ENCODE measurements at places on chromosomes 2 and 18. TPM values are rescaled to one million over a fixed set of nuclear protein-coding genes. Genes with fewer than 3 reads are reported as not detected.

The CFAP65 gene
- total RNA-seq, result 0.48 TPM

DNA sequence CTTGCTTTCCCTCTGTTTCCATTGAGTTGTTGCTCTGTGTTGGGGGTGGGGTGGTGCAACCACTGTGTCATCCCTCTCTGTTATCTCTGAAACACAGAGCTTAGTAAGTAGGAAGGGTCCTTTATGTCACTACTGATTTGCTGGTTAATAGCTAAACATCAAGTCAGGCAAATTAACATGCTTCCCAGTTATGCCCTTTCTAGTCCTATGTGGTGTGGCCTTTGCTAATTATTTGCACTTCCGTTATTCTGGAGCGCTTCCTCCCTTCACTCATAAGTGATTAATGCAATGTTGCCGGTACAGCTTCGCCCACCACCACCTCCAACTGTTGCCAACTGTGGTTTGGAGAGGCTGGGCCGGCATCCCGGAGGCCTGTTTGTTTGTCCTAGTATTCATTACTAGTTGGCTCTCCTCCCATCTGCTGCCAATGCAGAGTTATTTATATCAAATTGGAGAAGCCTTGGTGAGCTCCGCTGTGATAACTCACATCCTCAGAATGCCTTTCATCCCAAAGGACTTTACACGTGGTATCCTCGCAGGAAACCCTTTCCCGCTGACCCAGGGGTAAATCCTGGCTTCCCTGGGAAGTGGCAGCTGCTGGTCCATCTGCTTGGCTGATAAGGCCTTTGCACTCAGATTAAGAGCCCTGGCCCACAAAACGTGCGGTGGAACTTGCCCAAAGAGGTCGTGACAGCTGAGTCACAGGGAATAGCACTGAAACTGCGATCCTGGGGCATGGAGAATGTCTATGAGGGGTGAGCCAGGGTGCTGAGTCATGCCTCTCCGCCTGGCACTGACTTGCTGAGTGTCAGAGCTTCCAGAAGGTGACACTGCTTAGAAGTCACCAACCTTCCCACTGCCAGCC lies 72.0 kb upstream of the ZCCHC2 start:
- no peak for DNase-seq

The GRB14 gene
- 14.9 TPM for total RNA-seq

DNA sequence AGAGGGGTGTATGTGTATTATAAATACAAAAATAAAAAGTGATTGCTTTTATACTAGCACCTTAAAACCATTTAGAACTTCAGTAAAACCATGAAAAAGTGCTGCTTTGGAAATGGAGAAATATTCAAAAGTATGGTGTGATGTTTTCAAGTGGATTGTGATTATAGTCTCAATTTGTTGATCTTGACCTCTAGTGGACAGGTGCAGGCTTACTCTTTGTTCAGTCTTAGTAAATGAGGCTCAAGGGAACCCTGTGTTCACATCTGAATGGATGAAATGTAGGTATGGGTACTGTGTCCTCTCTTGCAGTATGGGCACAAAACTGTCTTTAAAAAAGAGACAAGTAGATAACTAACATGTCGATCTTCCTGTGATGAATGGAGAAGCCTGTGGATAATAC lies 145.8 kb downstream of the MCFD2 start:
- no peak for DNase-seq

DNA sequence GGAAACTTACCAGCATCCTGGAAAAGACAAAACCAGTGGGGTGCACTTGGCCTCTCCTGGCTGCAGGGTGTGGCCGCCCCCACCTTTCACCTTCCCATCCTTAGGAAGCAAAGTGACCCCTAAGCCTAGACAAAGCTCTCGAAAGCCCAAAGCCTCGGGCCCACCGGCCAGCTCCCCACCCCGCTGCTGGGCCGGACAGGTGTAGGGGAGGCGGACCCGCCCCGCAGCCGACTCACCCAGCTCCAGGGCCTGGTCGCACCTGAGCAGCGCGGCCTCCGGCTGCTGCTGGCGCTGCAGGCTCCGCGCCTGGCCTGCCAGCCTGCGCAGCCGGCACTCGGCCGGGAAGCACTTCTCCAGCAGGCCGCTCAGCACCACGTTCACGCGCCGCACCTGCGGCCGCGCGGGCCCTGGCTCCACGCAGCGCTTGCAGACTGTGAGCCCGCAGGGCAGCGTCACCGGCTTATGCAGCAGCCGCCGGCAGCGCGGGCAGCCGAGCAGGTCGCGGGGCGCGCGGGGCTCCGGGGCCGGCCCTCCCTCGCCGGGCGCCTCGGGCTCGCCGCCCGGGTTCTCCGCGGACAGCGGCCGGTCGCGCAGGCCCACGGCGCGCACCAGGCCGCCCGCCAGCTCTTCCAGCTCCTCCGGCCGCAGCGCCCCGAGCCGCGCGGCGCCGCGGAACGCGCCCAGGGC lies 979 bp downstream of the LONRF2 start:
- DNase-seq, result peak; percentile 75

The DOK6 gene
- total RNA-seq, result 4.1 TPM

- DNase-seq, result no peak
Measured at GRCh38 chr2:160362541-160362940, 131.1 kb downstream of the RBMS1 start.

DNA sequence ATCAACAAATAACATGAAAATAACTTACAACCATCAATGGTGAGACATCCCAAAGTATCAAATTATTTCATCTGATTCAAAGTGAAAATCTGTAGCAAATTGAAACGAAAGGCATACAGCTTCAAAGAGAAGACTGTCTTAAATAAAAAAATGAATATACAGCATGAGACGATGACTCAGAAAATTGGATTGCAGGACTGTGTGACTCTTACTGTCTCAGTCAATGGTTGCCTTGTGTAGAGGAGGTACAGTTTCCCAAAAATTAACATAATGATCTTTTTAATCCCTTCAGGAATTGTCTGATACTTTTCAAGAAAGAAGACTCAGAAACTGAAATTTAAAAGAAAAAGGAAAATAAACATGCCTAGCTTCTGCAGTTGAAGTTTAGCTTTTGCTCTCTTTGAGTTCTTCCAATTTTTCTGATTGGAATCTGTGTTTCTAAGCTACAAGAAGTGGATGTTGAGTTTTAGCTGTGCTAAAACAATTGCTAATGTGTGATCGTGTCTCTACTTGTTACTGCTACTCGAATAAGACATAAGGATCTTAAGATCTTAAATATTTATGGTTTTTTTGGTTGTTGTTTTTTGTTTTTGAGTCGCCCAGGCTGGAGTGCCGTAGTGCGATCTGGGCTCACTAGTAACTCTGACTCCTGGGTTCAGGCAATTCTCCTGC lies 41.1 kb upstream of the EPB41L3 start:
- DNase-seq, result no peak

DNA sequence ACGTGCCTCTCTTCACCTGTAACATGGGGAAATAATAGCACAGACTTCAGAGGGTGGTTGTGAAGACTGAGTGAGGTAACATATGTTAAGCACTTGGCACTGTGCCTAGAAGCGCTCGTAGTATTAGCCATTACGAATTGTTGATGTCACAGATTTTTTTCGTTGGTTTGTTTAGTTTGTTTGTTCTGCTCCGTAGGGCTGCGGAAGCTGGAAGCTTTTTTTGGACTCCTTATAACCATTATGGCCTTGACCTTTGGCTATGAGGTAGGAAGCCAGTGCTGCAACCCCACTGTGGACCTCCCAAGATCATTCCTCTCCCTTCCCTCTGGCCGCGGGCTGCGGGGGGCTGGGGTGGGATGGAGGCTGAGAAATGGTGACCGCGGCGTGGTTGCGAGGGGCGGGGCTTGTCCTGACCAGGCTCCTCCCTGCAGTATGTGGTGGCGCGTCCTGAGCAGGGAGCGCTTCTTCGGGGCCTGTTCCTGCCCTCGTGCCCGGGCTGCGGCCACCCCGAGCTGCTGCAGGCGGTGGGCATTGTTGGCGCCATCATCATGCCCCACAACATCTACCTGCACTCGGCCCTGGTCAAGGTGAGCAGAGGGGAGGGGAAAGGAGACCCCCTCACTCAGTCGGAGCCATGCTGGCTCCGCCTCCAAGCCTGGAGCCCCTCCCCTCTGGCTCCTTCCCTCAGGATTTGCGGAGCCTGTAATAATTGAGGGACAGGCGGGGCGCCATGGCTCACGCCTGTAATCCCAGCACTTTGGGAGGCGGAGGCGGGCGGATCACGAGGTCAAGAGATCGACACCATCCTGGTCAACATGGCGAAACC lies 5.5 kb downstream of the SLC11A1 start:
- DNase-seq, result peak; percentile 83

- no peak for DNase-seq
Measured at GRCh38 chr2:36060133-36060532, 295.4 kb upstream of the CRIM1 start.

The MC2R gene
- not detected for total RNA-seq

DNA sequence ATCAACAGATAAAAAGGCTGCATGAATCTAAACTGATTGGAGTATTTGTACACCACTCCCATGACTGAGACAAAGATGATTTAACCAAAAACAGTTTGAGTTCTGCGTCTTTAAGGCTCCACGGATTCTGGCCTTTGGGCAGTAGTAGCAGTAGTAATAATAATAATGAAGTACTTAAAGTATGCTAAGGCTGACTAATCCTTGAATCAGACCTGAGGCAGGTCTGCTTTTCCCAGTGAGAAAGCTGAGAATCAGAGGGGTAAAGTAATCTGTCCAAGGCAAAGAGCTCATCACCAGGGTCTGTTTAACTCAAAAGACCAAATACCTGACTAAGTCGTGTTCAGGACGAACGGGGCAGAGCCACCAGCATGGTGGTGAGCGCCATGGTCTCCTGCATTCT lies 61.4 kb downstream of the ID2 start:
- no peak for DNase-seq

DNA sequence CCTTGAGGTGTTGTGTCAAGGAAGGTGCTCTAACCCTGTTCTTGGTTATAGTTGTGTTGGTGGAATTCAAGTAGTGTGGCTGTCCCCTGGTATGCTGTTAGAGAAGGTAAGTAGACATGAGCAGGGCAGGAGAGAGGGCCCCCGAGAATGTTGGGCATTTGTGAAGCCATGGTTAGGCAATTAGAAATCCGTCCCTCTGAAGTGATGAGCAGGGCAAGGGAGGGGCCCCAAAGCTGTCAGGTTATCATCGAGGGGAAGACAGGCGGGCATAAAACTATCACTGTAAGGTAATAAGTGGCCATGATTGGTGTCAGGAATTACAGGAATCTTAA lies 5.2 kb downstream of the XRCC5 start:
- no peak for DNase-seq

- no peak for DNase-seq
Measured at GRCh38 chr2:6722574-6722973, 143.1 kb downstream of the CMPK2 start.

DNA sequence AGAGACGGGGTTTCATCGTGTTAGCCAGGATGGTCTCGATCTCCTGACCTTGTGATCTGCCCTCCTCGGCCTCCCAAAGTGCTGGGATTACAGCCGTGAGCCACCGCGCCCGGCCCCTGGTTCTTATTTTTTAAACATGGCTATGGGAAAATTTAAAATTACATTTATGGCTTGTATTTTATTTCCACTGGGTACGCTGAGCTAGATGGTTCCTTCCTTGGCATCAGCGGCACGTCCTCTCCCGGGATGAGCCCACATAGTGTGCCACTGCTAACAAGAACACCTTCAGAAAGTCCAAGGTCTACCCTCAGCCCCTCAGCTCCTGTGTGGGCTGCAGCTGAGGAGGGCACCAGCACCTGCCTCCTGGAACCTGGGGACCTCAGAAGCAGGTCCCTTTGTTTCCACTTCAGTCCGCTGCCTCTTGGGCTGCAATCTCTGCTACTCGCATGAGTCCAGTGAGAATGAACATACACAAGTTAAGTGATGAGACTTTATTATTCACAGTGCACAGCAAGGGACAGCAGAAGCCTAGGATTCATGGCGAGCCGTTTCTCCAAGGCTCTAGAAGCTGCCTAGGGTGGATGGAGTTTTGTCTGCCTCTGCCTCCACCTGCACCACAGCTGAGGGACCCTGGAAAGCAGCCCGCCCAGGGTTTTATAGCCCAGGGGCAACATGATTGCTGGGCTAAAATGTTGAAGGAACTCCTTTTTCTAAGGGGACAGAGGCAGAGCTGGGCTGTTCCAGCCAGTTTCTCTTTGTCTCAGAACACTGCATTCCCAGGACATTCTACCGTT lies 107.5 kb upstream of the TEX51 start:
- no peak for DNase-seq

GRCh38 chr2:239276851-239277250 lies 124.0 kb downstream of the HDAC4 start:
- DNase-seq, result no peak

The LTBP1 gene
- total RNA-seq, result 33.8 TPM

GRCh38 chr2:2769481-2770431 lies 438.7 kb upstream of the MYT1L start:
- DNase-seq, result no peak

The FOXI3 gene
- total RNA-seq, result 13.5 TPM

DNA sequence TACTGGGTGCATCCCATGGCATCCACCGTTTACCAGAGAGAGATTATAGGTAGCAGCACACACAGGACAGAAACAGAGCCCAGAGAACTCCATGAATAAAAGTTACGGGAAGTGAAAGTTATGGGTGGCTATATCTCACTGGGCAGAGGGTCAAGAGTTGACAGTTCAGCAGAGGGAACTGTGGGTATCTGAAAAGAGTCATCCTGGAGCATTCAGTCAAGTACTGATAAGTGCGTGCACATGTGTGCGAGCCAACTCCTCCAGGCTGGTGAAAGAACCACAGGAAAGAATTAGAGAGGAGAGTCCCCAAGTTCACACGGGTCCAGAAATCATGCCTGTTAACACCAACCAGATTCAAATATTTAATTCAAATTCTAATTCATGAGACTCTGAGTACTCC lies 1588.2 kb downstream of the LRP1B start:
- DNase-seq, result no peak

DNA sequence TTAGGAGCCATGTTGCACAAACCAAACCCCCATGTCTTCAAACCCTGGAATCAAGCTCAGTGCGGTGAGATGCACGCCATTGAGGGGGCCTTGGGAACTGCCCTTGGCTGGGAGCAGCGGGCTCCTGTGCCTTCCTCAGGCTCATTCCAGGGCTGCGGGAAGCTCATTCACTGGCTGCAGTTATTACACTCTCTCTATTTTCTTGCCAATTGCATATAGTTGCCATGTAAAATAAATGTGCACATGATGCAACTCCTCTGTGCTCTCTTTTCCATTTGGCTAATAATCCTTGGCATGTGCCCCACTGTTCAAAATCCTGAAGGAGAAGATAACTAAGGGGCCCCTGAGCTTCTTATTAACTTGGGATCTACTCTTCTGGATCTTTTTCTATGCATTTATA lies 74.7 kb downstream of the KCTD1 start:
- DNase-seq, result no peak

All from WTC11 (cell line).